Stimulated activated CD8-positive, alpha-beta memory T cell treated with anti-CD3 and anti-CD28 coated beads, Interleukin-7, amount 100 ng/mL, for 1 hour (primary cell): ENCODE measurements at places on chromosomes 3 and 15.

DNA sequence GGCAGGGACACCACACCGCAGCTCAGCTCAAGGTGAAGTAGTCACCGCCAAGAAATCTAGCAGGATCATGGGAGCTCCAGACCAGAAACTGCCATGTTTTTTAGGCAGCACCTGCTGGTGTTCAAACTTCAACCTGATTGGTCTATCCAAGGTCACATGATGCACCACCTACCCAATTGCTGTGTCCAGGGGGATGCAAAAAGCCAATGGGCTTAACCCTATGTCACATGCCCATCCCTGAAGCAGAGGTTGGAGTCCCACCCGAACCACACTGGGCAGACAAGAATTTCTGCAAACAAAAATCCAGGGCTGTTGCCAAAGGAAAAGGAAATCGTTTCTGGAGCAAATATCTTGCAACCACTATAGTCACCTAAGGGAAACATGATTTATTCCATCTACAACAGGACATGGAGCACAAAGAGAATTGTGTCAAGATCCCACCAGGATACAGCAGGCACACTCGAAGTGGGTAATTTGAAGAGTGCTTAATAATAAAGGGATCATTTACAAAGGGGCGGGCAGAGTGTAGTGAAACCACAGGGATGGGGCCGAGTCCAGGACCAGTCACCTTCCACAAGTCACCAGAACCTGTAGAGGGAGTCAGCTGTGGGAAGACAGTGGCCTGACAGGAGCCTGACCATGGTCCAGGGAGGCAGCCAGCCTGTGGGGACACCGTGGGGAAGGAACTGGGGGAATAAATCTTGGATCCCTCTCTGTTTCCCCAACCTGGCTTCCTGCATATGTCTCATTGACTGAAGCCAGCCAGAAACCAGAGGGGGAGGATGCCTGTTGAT, 34.2 kb upstream of the TSEN2 start:
- no peak for DNase-seq

GRCh38 chr3:66712210-66712609, 211.4 kb upstream of the LRIG1 start:
- DNase-seq = no peak

DNA sequence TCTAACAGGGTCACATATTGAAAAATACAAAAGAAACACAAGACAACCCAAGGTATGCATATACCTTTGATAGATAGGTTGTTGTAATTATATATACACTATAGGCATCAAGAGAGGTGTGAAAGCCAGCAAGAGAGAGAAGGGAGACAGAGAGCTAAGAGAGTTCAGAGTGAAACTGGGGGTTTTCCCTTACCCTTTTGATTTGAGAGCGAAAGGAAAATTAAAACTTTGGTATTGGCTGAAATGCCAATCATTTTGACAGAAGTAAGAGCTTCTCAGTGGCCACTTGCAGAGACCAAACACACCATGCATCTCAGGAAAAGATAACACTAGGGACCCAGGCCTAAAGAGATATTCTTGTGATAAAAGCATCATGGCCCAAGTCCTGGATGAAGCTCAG, 183.6 kb downstream of the SHOX2 start:
- DNase-seq = no peak

DNA sequence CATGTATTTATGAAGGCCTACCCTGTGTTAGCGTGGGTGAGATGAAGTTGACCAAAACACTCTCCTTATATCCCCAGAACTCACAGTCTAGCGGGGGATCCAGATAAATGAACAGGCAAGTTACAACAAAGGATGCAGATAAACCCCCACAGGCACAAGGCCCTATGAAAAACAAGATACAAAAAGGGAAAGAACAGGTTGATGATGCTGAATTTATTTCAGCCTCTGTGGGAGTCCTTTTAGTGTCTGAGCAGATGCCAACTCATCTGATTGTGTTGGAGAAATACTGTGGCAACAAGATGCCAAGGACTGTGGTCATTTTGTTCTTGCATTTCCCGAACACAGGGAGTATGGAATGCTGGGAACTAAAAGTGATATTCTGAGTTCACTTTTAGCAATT, 300.0 kb downstream of the CHST2 start:
- no peak for DNase-seq

- no peak for DNase-seq
These were observed 76.1 kb upstream of the SPATA16 start for GRCh38 chr3:173217127-173217526.

DNA sequence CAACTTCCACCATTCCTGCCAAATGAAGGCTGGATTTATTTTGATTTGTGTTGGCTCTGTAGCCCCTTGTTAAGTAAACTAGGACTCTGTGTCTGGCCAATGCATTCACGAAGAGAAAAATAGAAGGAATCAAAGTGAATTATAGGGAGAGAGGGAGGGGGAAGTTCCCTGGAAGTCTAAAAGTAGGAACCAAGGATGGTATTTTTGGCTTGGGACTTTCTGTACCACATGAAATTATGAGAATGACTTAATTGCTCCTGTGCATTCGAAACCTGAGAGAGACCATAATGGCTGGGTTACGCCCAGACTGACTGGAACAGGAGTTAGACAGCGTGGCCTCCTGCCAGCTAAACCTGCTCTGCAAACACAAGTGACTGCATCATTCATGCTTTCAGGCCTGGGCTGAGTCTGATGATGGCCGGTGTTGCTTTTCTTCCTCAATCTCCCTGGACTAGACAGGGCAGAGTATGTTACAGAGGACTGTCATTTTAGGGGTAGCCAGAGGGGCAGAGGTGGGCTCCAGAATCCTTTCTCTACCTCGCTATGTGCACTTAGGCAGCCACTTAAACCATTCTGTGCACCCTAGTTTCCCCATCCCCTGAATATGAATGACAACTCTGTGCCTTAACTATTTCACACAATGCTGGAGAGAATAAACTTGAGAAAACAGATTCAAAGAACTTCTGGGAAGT, 58.9 kb downstream of the MYO1E start:
- no peak for DNase-seq

DNA sequence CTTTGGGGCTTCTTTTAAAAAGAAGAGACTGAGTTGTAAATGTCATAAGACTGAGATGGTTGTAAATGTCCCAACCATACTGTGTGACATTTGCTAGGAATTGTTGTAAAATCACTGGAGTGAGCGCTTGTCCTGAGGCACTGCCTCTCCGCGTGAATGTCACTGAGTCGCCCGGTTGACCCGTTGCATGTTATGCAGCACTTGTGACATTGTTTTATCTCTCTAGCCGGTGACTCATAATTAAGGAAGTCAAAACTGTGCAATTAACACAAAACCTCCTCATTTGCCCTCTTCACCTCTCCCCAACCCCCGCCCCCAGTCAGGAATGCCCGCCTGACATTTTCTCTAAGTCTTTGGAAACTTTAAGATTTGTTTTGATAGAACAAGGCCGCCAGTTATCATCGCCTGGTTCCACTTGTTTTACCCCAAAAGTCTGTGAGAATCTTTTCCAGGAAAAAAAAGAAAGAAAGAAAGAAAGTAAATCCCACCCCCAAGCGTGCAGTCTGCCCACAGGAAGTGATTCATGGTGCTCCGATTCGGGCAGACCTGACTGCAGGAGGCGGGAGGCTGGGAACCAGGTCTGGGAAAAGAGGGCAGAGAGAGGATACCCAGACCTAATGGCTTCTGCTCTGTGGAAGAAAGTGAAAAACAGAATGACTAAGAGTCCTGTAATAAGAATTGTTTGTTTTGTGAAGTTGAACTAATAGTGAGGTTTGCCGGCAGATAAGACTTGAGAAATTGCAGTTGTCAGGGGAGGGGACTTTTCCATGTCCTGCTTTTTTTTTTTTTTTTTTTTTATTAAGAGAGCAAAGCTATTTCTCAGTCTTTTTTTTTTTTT, 84.8 kb downstream of the SMAD3 start:
- DNase-seq = no peak

GRCh38 chr15:68821190-68821840, 620 bp upstream of the ANP32A start:
- no peak for DNase-seq

GRCh38 chr3:138082992-138083386, 32.4 kb downstream of the DZIP1L start:
- DNase-seq = no peak

- DNase-seq = no peak
These were observed 322.0 kb downstream of the MFSD1 start for GRCh38 chr3:159123877-159124276.

DNA sequence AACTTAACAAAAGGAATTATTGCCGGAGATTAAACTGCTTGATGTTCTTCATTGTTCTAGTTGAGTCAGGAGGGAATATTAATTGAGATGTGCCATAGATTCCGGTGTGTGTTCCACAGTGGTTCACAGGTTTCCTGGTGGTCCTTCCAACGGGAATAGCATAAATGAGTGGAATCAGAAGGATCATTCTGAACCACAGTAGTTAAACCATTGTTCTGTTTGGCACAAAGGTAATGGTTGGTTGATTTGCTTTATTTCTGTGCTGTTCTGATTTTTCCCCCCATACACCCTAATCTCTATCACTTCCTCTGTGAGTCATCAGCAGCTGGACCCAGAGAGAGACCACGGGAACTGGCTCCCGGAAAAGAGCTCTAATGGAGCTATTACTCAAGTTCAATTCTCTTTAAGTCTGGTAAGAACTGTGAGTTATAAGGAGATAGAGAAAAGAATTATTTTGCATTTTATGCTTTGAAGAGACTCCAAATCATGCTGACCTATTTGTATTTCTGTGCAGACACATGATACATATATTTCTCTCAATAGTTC, 627.2 kb downstream of the ZIC1 start:
- no peak for DNase-seq

GRCh38 chr15:90266061-90266431, 574 bp downstream of the NGRN start:
- no peak for DNase-seq

DNA sequence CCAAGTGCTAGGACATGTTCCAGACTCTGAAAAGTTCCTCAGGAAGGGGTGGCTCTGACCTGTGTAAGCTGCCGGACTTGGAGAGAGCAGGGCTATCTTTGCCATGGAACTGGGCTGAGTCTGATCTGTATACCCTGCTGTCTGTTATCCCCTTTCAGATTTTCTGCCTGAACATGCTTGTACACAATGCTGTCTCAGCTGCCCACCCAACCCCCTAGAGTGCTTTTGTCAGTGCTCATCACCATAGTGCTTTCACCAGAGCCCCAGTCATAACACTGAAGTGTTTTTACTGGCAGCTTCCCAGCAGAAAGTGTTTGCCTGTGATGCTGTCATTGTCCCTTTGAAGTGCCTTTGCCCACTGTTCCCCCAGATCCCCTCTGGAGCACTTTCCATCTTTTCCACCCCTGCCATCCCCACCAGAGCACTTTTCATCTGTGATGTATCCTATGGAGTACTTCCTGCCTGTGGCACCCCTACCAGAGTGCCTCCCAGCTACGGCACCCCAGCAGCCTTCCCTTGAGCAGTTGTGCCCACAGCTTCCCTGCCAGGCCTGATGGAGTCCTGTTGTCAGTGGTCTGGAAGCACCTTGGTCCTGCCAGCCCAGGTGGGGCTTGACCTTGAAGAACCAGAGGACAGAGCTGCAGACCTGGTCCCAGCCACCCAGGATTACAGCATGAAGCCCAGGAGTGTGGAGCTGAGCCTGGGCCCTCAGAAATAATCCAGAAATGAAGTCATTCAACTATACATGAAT, 397.7 kb downstream of the DIPK2A start:
- no peak for DNase-seq

GRCh38 chr15:40936709-40937666, 7.8 kb downstream of the DLL4 start:
- no peak for DNase-seq

DNA sequence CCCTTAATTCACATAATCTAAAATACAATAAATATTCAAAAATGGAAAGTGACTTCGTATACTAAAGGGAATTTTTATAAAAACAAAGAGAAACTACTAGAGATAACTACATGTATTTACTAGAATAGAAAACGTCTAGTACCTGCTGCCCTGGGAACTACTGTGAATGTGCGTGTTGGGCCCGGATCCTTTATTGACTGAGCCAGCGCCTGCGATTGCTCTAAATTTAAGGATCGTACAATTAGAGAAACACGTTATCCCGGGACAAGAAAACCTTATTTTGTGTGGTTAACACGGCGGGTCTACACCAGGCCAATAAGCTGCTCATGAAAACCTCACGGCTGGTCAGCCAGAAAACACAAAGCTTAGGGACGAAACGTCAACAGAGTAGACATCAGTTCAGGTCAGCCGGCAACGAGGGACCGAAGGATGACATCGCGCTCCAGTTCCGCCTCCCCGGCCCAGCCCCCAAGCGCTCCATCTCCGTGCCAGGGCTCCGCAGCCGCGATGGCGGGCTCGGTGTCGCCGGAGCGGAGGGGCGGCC, 555 bp downstream of the TM2D3 start:
- no peak for DNase-seq

GRCh38 chr15:69304182-69304545, 5.5 kb downstream of the PAQR5 start:
- DNase-seq = no peak

- DNase-seq = no peak
These were observed 230.0 kb upstream of the CTNNB1 start for GRCh38 chr3:40969341-40969740.

GRCh38 chr15:56616551-56616950, 116.8 kb downstream of the ZNF280D start:
- DNase-seq = no peak

- DNase-seq = no peak
These were observed 1030.0 kb downstream of the TBL1XR1 start for GRCh38 chr3:176167272-176167671.

- DNase-seq = no peak
These were observed 141.4 kb downstream of the RBPMS2 start for GRCh38 chr15:64634027-64634426.

DNA sequence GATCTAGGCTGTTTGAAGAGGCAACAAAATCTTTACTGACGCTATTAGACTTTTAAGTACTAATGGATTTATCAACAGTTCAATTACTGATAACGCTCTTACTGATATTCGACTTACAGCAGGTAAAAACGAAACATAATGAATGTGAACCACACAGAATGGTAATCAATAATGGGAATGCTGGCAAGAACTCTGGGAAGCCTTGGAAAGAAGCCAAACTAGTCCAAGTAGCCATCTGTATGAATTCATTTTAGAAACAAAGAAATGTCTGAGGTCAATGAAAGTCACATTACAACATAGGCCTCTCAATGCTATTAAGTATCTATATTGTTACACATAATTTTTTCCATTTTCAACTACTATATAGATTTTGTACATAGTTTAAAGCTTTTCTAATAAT, 130.0 kb downstream of the DMXL2 start:
- DNase-seq = no peak

DNA sequence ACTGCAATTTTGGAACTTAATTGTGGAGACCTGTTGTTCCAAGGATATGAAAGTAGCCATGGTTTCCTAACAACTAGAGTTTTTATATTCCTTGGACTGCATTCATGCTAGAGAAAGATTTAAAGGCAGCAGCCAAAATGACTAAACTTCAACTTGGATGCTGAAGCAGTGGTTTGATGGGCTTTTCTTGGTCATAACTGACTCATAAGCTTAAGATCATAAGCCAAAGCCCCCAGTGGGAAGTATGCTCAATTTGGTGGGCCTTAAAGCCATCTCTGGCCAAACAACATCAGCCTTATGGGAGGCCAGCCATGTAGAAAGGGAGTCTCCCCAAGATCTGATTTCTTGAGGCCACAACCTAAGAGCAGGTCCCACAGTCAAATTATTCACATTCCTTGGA, 80.2 kb downstream of the ZNF280D start:
- no peak for DNase-seq
